ENCODE measurements at places on chromosomes 6 and 20.
A peak's percentile ranks its signal among the peaks of the same experiment; 100 is the strongest.

GRCh38 chr20:2767768-2768631 lies 32.4 kb downstream of the CPXM1 start:
- no peak for DNase-seq

DNA sequence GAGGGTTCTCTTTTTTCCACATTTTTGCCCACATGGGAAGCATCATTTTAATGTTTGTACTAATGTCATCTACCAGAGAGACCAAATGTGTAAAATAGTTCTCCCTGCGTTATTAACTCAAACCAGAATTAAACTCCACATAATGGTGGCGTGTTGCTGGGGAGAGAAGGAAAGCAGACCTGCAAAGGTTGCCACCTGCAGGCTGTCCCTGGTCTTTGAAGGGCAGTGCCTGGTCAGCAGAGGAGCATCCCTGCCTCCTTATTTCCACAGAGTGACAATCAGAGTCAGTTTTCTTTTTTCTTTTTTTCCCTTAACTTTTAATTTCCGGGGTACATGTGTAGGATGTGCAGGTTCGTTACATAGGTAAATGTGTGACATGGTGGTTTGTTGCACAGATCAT lies 214.5 kb downstream of the TBX18 start:
- DNase-seq = no peak

DNA sequence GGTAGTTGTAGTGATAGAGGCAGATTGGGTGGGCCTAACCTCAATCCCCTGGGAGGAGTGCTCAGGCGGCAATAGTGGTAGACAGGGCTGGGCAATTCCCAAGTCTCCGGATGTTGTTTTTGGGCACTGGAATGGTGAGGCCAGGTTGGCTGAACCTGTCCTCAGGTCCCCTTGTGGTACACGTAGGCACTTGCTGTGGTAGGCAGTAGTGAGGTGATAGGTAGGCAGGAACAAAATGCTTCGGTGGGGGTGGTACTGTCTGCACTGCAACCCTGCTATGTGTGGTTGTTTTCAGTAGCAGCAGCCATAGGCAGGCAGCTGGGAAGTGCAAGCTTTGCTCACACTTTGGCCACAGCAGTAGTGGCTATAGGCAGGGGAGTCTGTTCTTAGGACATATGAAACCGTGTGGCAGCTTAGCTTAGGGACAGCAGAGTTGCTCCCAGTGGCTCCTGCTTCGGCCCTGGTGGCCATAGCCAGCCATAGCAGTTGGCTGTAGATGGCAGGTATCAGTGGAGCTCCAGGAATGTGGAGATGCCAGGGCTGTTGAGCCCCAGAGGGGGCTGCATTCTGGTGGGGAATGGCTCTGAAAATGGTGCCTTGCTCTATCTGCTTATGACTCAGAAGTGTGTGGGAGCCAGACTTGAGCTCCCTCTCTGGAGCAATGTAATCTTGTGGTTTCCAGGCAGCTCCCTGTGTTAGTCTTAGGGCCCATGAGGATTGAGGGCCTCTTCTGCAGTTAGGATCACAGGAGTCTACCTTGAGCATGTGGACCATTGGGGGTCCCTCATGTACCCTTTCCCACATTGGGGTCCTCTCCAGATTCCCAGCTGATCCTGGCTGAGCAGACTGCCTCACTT lies 241.8 kb upstream of the BMP2 start:
- no peak for DNase-seq

GRCh38 chr6:159066483-159066882 lies 21.7 kb upstream of the TAGAP start:
- DNase-seq = no peak

DNA sequence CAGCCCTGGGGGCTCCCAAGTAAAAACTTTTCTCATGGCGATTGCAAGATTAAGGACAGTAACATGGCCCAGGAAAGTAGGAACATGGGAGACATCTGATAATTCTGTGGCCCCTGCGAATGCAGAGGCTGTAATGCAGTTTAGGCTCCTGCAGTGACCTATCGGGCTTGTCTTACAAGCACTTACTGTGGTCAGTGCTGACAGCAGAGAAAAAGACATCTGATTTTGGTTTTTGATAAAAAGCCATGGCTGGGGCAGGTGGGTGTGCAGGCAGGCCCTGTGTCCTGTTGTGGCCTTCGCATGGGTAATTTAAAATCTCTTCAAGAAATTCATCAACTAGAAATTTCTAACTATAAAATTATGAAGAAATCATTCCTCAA lies 19.3 kb upstream of the CCN6 start:
- no peak for DNase-seq

GRCh38 chr6:90204327-90205056 lies 92.2 kb downstream of the BACH2 start:
- no peak for DNase-seq

GRCh38 chr6:33583591-33584155 lies 3.6 kb upstream of the BAK1 start:
- peak; percentile 47 for DNase-seq

GRCh38 chr20:58716476-58717277 lies 24.1 kb downstream of the NPEPL1 start:
- DNase-seq = peak; percentile 80

DNA sequence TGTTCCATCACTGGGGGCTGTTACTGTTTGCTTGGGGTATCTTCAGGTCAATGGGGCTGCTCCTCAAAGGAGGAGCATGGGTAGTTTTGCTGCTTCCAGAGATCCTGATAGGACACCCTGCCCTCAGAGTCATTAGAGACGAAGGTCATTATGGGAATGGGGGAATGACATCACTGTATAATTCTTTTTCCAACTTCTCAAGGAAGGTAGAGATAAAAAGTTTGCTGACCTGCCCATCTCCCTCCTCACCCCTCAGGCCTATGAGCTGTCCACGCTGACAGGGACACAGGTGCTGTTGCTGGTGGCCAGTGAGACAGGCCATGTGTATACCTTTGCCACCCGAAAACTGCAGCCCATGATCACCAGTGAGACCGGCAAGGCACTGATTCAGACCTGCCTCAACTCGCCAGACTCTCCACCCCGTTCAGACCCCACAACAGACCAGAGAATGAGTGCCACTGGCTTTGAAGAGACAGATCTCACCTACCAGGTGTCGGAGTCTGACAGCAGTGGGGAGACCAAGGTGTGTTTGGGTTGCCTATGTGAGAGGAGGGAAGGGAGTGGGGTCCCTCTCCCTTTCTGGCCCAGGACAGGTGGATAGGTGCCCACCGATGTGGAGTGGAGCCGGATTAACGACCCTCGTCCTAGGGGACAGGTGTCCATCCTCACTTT lies 2.7 kb downstream of the SRF start:
- no peak for DNase-seq

- DNase-seq = no peak
Observed at GRCh38 chr20:2169456-2170088, 67.9 kb downstream of the STK35 start.

DNA sequence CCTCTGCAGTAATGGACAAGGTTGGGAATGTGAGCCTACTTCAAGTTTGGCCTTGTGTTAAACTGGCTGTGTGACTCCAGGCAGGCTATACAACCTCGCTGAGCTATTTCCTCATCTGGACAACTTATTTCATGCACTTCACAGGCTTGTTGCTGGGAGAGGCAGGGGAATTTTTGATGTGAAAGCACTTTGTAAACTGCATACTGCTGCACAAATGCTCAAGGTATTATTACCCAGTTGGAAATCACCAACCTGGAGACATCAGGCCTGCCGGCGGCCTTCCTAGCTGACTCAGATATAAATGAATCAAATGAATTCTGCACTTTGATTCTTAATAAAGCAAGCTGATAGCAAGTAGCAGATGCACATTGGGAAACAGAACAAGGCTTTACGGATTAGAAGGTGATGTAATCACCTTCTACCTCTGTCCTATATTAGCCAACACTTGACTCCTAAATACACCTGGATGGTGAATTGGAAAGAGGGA lies 10.1 kb downstream of the JARID2 start:
- no peak for DNase-seq

DNA sequence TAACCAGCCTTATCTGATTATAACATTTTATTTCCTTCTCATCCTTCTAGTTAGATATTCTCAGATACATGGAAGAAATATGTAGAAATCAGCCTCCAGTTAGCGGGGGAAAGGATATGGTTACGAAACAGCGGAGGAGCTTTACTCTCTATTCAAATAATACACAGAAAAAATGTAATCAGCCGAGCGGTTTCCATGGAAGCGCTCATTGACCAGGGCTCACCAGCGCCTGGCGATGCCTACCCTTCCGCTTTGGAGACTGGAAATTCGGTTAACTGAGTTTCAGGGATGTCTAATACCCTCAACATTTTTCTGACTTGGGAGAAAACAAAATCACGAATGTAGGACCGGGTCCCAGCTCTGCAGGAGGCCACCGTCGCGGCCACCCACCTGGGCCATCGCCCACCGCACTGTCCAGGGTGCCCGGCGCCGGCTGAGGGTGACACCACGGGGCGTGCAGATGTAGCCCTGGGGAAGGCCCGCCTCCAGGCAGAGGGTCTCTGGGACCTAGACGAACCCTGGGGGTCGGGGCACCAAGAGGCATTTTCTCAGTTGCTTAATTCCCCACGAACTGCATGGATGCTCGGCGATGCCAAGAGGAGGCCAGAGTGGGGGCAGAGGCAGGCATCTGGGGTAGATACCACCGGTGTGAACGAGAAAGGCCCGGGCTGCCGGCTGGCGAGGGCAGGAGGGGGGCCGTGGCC lies 1.7 kb downstream of the PRR18 start:
- DNase-seq = no peak

DNA sequence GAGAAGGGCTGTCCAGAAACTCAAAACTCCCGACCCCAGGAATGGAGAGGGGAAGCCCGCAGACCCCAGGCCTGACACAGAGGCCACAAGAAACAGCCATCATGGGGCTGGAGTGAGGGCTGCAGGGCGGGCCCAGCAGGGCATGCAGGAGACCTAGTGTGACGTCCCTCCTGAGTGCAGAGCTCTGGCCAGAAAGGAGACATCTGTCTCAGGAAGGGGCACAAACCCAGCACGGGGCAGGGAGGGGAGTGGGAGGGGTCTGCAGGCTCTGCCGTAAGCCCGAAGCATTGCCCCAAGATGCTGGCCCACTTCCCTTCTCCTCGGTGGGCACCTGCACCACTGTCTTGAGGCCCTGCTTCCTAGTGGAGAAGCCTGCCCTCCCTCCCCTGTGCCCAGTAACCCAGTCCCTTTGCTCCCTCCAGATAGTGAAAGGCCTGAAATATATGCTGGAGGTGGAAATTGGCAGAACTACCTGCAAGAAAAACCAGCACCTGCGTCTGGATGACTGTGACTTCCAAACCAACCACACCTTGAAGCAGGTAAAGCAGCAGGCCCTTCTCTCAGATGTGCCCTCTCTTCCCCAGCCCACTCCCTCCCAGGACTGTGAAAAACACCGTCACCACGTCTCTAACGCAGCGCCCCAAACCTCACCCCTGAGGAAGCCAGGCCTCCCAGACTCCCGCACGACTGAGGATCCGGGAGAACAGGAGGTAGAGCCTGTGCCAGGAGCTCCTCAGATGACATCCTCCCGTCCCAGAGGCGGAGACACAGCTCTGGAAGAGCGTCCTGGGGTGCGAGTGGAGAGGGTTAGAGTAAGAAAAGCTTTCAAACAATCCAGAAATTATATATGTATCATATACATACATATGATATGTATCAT lies 9.7 kb downstream of the CST7 start:
- no peak for DNase-seq

DNA sequence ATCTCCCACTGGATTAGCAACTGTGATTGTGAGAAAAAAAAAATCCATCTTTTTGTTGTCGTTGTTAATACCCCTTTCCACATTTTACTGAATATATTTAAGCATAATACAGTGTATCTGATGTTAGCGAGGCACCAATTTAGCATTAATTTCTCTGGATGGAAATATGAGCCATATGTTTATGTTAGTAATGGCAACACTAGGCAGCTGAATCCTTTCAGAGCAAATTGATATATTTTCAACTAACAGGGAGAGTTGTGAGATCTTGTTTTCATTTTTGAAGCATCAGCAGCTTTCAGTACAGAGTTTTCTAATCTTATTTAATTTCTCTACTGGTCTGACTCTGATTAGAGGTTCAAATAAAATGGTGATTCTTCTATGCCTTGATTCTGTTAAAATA lies 84.8 kb upstream of the HDAC2 start:
- DNase-seq = no peak

GRCh38 chr6:123635144-123635543 lies 1.6 kb downstream of the TRDN start:
- no peak for DNase-seq

DNA sequence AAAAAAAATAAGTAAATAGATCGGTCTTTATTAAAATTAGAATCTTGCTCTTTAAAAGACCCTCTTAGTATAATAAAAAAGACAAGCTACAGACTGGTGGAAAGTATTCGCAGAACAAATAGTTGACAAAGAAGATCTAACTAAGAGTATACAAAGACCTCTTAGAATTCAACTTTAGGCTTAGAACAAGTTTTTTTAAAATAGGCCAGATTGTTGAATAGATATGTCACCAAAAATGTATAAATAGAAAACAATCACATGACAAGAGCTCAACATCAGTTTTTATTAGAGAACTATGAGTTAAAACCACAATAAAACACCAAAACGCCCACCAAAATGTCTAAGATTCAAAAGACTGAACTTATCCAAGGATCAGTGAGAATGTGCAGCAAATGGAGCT lies 632.7 kb upstream of the PTCHD4 start:
- no peak for DNase-seq
